Suprapubic skin (tissue), 4 donors: ENCODE measurements at places on chromosomes 2 and 18.

DNA sequence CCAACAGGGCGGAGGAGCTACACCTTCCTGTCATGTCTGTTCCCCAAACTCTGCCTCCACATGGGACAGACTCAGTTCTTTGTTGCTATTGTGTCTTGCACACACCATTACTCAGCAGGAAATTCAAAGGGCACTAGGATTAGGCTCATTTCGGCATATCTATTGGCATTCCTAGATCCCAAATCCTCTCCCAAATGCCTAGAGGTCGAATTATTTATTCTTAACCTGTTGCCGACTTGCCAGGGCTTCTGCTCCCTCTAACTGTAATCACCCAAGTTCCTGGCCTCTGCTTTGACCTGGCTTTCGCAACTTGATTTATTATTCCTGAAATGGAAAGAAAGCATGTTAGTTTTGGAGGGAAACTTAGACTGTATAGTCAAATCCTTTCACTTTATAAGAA is 67.8 kb upstream of the ST6GAL2 start:
- no peak for DNase-seq

DNA sequence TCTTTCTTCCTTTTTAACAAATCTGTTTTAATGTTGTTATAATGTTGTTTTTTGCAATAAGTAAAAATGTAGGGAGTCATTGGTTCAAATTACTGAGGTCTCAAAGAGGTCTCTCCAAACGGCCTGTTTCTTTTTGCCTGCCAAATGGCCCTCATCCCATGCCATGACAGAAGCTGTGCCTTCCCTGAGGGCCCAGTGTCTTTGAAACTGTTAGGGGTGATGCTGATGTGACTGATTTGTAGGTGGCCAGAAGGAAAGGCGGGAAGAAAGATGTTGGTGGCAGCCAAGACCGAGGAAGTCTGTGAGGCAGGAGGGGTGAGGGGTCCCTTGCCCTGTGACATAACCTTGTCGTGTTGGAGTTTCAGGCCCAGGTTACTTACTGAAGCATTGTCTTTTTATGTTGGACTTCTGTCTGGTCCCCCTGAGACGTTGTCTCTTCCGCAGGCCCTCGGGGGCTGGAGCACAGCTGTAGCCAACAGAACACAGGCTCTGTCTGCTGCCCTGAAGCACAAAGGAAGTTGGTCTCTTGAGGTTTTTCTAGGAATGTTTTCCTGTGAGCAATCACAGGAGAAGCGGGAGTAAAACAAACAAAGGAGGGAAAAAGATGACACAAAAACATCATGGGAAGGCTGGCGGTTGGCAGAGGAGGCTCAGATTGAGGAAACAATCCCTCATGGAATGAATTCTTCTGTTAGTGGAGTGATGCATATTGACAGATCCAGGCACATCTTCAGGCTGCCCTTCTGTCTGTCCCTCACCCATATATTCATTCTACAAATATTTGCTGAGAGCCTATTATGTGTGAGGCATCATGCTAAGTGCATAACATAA is 4.9 kb upstream of the ST3GAL5 start:
- no peak for DNase-seq

- no peak for DNase-seq
These were observed 481.2 kb downstream of the NUP35 start for GRCh38 chr2:183605440-183605839.

GRCh38 chr2:110977403-110977802 is 143.3 kb upstream of the BCL2L11 start:
- DNase-seq = no peak

- no peak for DNase-seq
These were observed at the start of gene DNAJC5G for GRCh38 chr2:27275211-27276150. Gene DNAJC5G (plus strand): TSS chr2:27275433. CDS start chr2:27276729, 1,296 bp downstream.

GRCh38 chr2:241339839-241340630 is 16.1 kb upstream of the FARP2 start:
- no peak for DNase-seq

GRCh38 chr18:59690186-59690982 is 6.8 kb downstream of the CCBE1 start:
- DNase-seq = no peak

GRCh38 chr2:83695037-83695436 is 764.0 kb downstream of the SUCLG1 start:
- DNase-seq = no peak

- no peak for DNase-seq
These were observed 77.4 kb downstream of the DYSF start for GRCh38 chr2:71530641-71531332.

- no peak for DNase-seq
These were observed 292.9 kb upstream of the TMEFF2 start for GRCh38 chr2:192487636-192488035.

- no peak for DNase-seq
These were observed 1124.9 kb upstream of the ZEB2 start for GRCh38 chr2:145644820-145645302.

DNA sequence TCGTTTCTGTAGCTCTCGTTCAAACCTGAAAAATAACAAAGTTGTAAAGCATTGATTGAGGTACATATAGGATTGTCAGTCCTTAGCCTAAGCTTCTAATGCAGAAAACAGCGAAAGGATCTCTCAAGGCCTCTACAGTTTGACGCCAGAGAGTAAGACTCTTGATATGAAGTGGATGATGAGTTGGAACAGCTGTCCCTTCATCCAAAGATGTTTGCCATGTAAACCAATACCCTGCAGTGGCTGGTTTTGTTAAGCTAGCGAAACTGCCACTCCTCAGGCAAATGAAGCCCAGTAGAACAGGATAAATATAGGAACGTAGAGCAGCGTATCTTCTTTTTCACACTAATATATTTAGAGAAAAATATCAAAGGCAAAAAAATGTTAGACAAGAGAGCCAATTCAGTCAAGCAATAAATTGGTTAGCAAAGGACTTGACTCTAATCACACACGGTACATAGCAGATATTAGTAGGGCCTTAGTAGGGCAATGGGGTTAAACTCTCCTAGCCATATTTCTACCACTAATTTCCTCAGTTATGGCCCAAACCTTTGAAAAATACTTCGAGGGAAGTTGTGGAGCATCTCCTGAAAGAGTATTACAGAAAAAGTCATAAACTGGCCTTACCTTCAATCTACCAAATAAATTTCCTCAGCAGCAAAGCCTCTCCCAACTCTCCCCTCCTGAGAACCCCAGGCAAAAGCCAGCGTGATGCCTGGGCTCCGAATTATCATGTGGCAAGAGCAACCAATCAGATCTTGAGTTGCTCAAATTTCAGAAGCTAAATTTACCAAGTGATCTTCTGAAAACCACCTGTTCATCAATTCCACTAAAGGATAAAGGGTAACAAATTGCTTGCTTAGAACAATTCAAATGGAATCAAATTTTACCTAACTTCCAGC is at the start of gene NEB:
NEB (minus strand) TSS at position 706 of the 902 bp plus-strand sequence. CDS start 1,320 bp downstream, outside the sequence.
- DNase-seq = no peak

- no peak for DNase-seq
These were observed 11.1 kb upstream of the PROC start for GRCh38 chr2:127407091-127407490.

GRCh38 chr18:78913395-78913794 is 66.2 kb upstream of the SALL3 start:
- DNase-seq = no peak

GRCh38 chr2:208013285-208014178 is 11.8 kb downstream of the PLEKHM3 start:
- no peak for DNase-seq

GRCh38 chr18:21894619-21895367 is 154.2 kb downstream of the MIB1 start:
- DNase-seq = no peak

DNA sequence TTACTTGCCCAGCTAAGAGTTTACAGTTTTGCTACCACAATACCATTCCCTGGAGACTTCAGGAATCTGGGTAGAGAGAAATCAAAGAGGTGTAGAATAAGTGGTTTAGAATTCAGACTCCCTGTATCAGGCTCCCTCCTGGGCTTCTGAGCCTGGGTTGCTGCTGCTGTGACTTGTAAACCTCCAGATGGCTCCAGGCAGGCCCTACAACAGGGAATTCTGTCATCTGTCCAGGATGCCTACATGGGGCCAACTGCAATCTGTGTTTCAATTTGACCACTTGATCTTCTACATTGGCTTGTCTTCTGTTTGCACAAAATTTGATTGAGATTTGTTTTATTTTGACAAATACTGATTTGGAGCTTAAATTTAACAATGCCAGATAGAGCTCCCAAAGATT is 183.9 kb downstream of the RAD51AP2 start:
- no peak for DNase-seq

DNA sequence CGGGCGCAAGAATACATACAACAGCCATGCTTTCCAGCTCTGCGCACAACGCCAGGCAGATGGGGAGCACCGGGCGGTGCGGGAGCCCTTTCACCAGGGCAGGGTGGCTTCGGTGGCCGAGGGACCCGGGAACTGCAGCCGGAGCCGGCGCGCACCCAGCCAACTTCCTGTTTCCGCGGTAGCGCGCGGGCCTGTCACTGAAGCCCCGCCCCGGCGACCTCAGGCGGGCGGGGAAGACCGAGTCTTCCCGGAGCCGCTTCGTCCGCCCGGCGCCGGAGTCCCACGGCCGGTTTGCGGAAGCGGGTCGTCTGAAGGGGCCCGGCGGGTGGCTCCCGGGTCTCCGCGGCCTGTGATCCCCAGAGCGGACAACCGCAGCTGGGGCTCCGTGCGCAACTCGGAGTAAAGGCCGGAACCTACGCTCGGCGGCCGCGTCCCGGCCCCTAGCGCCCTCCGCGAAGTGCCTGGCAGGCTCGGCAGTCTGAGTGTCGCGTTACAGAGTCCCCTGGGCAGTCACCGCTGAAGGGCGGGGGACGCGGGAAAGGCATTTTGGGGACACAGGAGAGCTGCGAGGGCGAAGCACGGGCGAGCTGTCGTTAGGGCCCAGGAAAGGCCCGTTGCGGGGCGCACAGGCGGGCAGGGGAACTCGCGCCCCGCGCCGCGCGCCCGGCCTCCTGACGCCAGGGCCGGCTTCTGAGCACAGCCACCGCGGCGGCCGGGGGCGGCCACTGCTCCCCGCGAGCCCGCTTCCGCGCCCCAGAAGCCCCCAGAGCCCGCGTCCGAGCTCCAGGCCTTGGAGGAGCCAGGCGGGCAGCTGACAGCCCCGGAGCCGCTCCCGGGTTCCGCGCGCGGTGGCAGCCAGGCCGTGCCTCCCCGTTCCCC is at the start of gene MPPE1:
MPPE1 (minus strand) TSS at position 136 of the 879 bp plus-strand sequence. CDS start 11,053 bp downstream, outside the sequence.
- DNase-seq = peak; percentile 92

- no peak for DNase-seq
These were observed 27.3 kb upstream of the METAP1D start for GRCh38 chr2:171972329-171972982.

GRCh38 chr18:56873441-56874140 is 222.4 kb downstream of the WDR7 start:
- no peak for DNase-seq

- no peak for DNase-seq
These were observed 129.7 kb downstream of the MAP4K4 start for GRCh38 chr2:101827246-101827645.

DNA sequence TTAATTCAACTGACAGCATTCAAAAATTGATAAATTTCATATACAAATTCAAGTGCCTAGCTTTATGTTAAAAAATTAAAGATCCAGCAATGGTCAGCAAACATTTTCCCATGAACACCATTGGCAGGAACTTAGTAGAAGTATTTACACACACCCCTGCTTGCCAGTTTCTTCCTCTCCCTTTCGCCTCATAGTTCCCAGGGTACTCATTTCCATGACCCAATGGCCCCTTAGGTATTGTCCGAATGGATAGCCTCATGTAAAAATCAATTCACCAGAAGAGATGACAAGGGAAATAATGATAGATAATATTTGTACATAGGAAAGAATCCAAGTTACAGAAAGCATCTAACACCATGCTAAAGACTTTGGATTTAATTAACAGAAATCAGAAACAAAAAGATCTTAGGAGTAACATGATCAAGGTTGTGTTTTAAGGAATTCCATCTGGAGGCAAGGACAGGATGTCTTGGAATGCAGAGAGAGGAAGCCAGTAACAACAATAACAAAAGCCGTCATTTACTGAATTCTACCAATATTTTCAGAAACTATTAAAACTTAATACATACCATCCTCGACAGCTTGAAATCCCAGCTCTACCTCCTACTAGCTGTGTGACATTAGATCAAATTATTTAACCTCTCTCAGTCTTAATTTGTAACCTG is 423.0 kb downstream of the IRS1 start:
- DNase-seq = no peak

DNA sequence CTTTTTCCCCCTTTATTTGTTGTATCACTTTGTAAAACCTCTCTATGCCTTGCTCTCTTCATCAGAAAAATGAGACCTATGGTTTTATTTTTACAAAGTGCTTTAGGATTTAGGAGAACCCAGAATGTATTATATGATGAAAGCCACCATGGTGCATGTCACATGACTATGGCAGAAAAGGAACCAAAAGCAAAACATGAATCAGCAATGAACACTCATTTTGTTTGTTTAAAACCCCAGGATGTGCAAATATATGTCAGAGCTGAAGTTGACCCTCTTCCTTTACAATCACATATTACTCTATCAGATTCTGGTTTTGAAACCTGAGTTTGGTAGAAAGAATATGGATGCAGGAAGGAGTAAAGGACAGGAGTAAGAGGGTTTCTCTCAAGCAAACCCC is 70.0 kb downstream of the FIGN start:
- no peak for DNase-seq

DNA sequence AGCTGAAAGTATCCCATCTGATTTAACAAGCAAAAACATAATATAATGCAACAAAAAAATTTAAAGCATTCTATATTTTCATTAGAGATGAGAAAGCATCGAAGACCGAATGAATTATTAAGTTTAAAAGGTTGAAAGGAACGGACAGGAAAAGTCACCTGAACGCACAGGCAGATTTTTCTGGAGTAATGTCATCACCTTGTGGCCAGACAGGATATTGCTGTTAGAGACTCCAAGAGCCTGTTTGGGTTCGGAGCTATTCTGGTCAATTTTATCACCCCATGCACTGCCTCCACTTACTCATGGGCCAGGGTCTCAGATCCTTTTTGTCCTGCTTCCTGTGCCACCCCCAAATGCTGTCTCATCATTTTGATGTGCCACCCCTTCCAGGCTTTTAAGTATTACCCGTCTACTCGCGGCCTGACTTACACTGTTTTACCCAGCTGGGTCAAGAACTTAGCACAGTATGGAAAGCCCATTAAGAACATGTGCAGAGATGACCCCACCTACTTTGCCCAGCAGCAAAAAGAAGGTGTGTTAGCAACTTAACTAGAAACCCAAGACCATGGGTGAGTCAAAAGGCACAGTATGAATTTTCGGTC is 27.3 kb downstream of the GKN2 start:
- DNase-seq = no peak

- DNase-seq = no peak
These were observed 662.7 kb upstream of the HS6ST1 start for GRCh38 chr2:128981353-128981752.

GRCh38 chr2:145199042-145199441 is 679.1 kb upstream of the ZEB2 start:
- no peak for DNase-seq

GRCh38 chr18:62037989-62038778 is 145.4 kb upstream of the RNF152 start:
- no peak for DNase-seq

GRCh38 chr2:217223222-217223930 is 363.5 kb upstream of the TNP1 start:
- no peak for DNase-seq
